ENCODE measurements at places on chromosomes 5 and 9.

DNA sequence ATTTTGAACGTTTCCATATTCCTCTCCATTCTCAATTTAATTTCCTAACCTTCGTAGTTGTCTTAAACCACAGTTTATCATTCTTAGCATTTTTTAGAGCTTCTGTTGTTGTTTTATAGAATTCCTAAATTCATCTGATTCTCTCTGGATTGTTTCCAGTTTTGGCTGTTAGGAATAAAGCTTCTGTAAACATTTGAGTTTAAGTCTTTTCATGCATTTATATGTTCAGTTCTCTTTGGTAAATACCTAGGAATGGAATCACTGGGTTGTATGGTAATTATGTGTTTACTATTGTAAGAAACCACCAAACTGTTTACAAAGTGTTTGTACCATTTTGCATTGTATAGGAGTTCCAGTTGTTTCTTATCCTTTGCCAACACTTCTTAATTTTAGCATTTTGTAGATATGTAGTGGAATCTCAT, 29.7 kb downstream of the GPR21 start:
- peak; percentile 93 for DNase-seq

DNA sequence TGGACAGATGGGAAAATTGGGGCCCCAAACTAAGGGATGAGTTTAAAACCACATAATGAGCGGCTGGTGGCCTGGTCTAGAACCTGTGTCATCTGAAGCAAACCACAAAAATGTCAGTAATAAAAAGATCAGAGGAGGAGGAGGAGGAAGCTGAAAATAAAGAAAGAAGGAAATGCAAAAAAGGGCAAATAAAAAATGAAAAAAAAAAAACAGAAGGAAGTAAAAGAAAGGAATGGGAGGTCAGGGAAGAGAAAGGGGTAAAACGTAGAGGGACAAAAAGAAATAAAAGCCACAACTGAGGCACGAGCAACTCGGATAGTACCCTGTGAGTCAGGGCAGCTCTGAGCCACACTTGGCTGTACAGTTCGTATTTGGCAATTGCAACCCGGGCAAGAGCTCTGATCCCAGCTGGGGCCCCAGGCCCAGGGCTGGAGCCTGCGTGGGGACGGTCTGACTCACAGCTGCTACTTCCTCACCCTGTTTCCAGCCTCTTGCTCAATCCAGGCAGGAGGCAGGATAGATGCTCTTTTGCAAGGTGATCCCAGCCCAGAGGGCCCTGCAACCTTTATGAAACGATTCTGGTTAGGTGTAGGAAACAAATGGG, 137.9 kb upstream of the TRIM32 start:
- DNase-seq: peak; percentile 93

DNA sequence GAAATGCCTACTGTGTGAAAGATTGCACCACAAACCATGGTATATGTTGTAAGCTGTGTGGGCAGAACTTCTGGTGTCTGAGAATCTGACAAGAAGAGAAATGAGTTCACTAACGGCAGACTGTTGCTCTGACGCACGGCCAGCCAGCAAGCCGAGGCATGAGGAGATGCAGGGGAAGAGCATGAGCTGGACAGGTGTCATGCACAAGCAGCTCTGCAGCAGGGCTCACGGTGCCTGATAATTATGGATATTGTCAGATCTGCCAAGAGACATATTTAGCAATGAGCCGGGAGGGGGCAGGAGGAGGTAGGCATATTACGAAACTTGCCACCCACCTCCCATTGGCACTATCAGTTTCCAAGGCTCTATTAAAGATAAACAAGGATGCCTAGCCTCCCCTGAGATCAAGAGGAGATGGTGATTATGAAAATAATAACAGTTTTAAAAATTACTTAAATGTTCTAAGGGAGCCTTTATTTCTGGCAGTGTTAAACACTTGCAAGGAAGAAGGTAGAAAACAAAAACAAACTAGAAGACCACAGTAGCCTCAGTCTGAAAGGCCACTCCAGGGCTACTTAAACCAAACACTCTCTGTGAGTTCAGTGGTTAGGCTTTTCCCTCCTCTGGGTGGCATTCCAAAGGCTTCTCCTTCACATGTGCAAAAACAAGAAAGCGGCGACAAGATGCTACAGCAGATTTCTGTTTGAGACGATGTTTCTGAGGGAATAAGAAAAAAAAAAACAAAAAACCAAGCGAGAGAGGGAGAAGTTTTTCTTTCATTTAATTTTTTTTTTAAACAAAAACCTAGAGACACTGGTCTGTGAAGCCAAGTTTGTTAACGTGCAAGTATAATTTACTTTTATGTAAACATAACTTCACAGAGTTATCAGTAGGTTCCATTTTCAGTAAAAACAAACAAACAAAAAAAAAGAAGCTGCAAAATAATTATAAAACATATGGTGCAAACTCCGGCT, 339.5 kb downstream of the BNC2 start:
- DNase-seq: no peak

- DNase-seq: no peak
Measured at GRCh38 chr9:88645879-88646199, 110.9 kb downstream of the NXNL2 start.

DNA sequence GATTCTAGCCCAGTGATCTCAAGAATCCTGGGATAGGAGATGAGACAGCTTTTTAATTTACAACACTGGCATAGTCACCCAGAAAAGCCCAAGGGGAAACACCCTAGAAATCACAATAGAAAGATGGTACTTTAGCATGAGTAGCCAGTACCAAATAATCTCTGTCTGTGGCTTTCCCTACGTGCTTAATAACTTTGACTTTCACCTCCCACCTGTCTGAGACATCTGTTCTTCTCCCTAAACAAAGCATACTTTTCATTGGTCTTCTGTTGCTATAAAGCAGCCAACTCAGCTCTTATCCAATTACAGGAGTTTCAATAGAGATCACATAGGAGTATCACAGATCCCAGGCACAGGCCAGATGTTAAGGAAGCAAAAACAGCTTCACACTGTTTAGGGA, 10.4 kb downstream of the MARCHF3 start:
- DNase-seq: no peak

- no peak for DNase-seq
Measured at GRCh38 chr9:95746408-95747180, 128.9 kb upstream of the ERCC6L2 start.

DNA sequence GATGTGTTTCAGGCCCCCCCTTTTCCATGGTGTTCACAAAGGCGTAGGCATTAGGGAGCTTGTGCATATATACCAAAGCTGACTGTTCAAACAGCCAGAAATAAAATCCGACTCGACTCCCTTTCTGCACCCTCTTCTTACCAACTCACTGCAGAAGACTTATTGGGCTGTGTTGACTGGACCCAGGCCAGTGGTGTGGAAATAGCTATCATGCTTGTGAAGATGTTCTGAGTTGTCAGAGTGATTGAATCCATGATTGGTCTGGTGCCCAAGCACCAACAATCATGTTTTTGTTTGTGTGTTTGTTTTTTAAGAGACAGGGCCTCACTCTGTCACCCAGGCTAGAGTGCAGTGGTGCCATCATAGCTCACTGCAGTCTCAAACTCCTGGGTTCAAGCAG, 21.6 kb downstream of the TJP2 start:
- DNase-seq: no peak

- DNase-seq: no peak
Measured at GRCh38 chr5:86439593-86440110, 178.1 kb upstream of the COX7C start.

DNA sequence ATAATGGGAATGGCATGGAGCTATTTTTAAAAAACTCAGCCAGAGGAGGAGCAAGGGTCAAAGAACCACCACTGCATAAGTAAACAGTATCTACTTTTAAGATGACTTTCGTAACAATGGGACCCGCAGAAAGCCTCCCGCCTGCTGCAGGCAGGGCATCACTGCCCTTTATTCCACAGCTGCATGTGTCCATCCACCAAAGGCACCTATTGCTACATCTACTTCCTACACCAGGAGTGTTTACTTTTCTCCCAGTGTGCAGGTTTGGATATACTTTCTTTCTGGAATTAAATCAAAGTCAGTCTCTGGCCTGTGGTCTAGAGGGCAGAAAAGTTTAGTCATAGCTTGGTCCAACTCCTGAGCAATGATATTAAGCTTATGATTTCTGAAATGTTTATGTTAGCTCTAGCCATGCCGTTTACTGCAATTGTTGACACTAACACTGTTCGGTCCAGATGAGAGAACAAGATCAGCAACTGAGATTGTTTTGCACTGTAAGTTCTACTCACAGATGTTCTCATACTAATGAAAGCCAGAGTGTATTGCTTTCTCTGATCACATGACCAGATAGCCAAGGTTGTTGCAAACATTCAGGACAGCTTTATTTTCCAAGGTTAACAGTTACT, 391.5 kb downstream of the FGF10 start:
- no peak for DNase-seq

- no peak for DNase-seq
Measured at GRCh38 chr9:7520396-7520795, 279.2 kb downstream of the DMAC1 start.

DNA sequence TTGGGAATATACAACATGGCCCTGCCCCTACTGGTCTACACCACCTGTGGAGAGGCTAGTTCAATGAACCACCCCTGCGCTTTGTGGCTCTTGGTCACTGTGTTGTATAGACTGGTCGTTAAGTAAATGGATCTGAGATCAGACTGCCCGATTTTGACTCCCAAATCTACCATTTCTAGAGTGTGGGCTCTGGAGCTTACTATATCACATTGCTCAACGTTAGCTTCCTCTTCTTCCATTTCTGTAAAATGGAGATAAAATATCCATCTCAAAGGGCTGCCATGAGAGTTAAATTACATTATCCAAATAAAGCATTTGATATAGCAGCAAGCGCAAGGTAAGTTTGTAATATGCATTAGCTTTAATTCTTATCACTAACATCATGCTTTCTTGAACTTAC, 52.7 kb upstream of the IFNK start:
- no peak for DNase-seq

- DNase-seq: peak; percentile 61
Measured at GRCh38 chr5:114449860-114450421, 88.1 kb downstream of the KCNN2 start.

GRCh38 chr9:35757226-35757891, 3.3 kb upstream of the MSMP start:
- no peak for DNase-seq

GRCh38 chr5:100157066-100157465, 378.1 kb upstream of the FAM174A start:
- DNase-seq: no peak

DNA sequence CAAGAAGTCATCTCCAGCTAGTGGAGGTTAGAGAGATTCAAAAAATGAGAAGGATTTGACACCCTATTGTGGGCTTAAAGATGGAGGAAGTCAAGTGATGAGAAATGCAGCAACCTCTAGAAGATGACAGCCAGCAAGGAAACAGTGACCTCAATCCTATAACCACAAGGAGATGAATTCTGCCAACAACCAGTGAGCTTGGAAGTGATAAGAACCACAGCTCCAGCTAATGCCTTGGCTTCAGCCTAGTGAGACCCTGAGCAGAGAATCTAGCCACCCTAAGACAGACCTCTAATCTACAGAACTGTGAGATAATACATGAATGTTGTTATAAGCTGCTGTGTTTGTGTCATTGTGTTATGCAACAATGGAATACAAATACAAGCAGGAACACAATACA, 262.4 kb downstream of the GRIA1 start:
- DNase-seq: peak; percentile 24

- peak; percentile 20 for DNase-seq
Measured at GRCh38 chr9:14018081-14018480, 295.9 kb downstream of the NFIB start.

GRCh38 chr9:91833096-91833877, 116.7 kb downstream of the ROR2 start:
- DNase-seq: no peak

DNA sequence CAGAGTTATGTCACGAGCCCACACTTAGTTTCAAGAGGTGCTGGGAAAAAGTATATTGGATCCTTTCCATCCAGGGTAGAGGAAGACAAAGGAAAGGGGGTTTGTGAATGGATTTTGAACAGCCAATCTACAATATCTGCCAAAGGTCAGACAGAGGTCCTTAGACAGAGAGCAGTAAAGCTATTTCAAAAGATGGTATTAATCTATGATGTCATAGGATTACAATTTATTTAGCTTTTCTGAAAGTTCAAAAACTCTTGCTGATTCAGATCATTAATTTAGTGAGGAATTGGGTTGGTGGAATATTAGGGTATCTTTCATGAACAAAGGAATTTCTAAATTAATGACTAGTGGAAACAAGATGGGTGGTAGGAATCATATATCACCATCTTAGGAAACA, 126.9 kb downstream of the NTRK2 start:
- DNase-seq: peak; percentile 50

DNA sequence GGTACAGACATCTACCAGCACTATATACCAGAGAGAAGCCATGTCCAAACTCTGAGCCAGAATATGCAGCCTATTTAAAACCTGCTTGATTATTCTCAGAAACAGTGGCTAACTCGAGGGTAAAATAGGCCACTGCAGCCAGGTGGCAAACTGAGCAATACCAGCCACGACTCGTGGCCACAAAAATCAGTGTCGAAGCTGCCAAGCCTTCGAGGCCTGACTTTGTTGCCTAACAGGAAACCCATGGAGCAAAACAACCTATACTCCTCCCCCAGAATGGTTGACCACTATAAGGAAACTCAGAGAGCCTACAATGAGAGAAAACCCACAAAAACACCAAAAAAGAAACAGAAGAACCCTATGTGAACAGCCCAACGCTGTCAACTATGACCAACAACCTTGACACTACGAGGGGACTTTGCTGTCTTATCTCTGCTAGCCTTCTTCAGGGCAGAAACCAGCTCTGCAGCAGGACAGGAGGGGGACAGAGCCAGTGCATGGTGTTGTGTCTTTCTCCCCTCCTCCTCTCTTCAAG, 133.8 kb downstream of the TMEM174 start:
- DNase-seq: peak; percentile 58

DNA sequence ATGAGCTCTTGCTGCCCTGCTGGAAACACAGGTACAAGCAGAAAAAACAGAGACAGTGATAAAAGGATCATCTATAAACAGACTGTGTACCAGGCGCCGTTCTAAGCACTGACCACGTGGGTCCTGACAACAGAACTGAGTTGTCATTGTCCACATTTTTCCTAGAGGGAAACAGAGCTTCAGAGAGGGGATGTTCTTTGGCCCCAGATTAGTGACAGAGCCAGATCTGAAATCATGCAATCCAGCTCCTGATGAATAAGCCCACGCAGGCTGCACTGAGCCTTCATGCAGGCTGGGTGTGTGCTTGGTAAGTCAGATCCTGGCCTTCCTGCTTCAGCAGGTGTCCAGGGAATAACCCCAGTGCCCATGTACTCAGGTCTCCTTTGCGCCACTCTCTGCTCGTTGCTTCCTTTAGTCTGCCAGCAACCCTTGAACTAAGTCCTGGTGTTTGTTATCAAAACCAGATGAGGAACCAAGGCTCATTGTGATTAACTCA, 22.8 kb upstream of the TCF7 start:
- no peak for DNase-seq

- no peak for DNase-seq
Measured at GRCh38 chr5:5716665-5717064, 294.2 kb downstream of the ICE1 start.

DNA sequence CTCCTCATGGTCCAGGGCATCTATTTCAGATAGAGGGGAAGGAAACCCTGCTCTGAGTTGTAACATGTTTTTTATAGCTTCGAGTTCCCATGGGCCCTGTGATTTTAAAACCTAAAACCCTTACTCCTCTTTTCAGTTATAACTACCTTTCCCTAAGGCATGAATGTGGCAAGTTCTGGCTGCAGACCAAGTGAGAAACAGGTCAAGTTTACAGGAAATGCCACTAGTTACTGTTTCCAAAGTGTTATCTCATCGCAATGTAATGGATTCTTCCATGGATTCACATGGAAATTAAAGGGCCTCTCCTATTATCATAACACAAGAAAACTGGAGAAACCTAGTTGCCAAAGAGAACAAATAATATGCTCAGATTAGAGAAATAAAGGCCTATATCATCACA, 574.5 kb upstream of the GRAMD2B start:
- no peak for DNase-seq

GRCh38 chr5:96050273-96050880, 88.7 kb upstream of the ELL2 start:
- DNase-seq: no peak

Measured in fibroblast of skin of scalp (primary cell).